ENCODE measurements at places on chromosomes 4 and X. TPM values are rescaled to one million over a fixed set of nuclear protein-coding genes. Genes with fewer than 3 reads are reported as not detected.

DNA sequence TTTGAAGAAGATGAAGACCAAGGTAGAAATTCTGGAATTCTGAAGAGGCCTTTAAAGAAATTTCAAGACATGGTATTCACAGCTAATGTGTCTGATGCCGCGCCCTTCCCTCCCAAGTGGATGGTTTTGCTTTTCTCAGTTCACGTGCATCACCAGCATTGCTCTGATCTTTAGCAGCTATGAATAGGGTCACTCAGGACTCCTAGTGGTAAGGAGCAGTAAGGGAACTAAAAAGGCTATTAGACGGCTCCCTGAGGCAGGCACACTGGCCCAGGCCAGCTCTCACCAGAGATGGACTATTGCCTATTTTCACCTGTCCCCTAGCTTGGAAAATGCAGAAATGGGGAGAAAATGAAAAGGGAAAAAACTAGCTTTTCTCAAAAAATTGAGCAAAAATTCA is 447.5 kb upstream of the RASGEF1B start:
- no peak for DNase-seq

- DNase-seq: no peak
Measured at GRCh38 chrX:24002167-24002566, 24.8 kb downstream of the KLHL15 start.

ZFYVE28 gene
- 31.1 TPM for total RNA-seq

KLHL4 gene
- 1.9 TPM for total RNA-seq

- no peak for DNase-seq
Measured at GRCh38 chr4:8165374-8165896, 6.8 kb upstream of the ABLIM2 start.

GRCh38 chrX:130705591-130705990 is 197.4 kb downstream of the ENOX2 start:
- no peak for DNase-seq

TEC gene
- 3.8 TPM for total RNA-seq

DNA sequence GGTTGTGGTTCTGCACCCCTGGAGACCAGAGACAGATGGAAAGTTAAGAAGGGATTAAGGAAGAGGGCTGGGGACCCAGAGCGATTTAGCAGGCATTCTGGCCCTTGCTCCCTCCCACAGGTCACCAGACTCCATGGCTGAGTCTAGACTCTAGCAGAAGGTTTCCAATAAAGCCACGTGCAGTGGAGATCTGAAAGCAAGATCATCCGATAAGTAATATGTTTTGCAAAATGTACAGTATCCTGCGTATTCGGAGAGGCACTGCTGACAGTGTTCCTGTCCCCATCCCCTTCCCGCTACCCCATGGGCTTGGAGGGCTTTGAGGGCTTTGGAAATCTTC is 531 bp upstream of the GPRIN3 start:
- no peak for DNase-seq

DNA sequence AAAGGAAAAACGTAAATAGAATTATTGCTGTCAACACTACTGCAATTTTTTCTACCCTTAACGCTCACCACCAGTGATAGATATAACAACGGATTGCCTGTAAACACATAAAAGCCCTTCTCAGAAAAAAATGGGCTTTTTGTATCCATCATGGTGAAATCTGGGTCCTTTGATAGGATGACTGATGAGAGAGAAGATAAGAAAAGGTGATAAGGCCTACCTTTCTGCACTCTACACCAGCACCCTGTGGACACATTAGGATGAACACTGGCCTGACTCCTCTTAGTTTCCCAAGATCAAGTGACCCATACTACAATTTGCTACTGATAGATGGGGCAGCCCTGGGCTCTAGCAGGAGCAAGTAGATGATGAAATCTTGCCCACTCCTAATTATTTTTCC is 112.3 kb upstream of the RAP2C start:
- no peak for DNase-seq

- DNase-seq: no peak
Measured at GRCh38 chrX:129679901-129680300, 25.1 kb upstream of the APLN start.

DNA sequence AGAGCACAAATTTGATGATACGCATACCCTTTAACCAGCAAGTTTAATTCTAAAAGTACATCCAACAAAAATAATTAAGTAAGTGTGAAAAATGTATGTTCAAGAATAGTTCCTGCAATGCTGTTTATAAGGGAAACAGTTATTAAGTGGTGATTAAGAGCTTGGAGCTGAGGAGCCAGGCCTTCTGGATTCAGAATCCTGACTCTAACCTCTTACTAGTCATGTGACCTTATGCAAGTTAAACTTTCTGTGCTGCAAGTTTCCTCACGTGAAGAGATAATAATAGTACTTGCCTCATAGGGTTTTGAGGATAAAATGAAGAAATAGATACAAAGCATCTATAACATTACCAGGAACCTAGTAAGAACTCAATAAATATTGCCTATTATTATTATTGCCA is 77.7 kb downstream of the FAM13A start:
- DNase-seq: no peak

- DNase-seq: no peak
Measured at GRCh38 chr4:131063878-131064277, 1967.9 kb downstream of the C4orf33 start.
